ENCODE measurements at places on chromosomes 5 and 9. TPM values are rescaled to one million over a fixed set of nuclear protein-coding genes. Genes with fewer than 3 reads are reported as not detected.

DNA sequence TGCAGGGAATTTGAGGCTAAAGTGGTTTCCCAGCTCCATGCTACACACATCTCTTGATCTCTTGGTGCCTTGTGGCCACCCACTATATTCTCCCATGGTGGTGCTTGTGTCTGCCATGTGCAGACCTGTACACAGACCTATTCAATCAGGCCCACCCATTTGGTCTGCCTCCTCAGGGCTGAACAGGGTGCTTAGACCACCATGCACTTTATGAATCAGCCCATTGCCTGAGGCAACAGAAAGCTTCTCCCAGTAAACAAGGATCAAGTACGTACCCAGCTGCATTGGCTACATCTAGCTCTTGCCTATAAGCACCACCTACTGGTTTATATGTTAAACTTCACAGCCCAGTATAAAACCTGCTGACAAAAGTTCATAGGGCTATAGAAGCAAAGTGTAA lies 664.3 kb upstream of the EDIL3 start:
- H3K4me1 ChIP-seq: no peaks in the 10 kb centered on the region
- H3K36me3 ChIP-seq: no peaks in the 10 kb centered on the region
- H3K4me3 ChIP-seq: no peak overlapping the region
- H3K27ac ChIP-seq: no peak overlapping the region
- H3K27me3 ChIP-seq: no peaks in the 10 kb centered on the region
- peak; percentile 70 for DNase-seq

DNA sequence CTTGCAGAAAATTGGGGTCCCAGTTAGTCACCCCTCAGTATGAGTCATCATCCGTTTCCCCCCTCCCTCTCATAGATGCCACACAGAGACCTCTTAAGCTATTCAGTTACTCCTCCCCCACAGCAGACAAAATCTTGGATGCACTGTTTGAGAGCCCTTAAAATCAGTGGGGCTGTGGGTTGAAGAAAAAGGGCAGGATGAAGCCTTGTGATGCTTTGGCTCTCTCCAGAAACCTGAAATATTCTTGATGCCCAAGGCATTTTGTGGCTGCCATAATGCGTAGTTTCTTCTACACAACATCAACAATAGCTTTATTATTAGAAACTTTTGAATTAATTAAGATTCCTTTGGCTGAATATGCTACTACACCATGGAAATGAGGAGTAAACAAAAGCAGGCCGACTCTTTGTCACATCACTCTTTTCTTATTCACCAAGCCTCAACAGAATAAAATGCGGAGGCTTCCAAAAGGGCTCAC lies 133.8 kb downstream of the MRPS30 start:
- H3K4me3 ChIP-seq: peak overlapping the region; percentile 5
- H3K27me3 ChIP-seq: no peaks in the 10 kb centered on the region
- peaks cover 6% of the 10 kb centered on the region for H3K4me1 ChIP-seq
- no peak overlapping the region for H3K27ac ChIP-seq
- peak; percentile 2 for DNase-seq

DNA sequence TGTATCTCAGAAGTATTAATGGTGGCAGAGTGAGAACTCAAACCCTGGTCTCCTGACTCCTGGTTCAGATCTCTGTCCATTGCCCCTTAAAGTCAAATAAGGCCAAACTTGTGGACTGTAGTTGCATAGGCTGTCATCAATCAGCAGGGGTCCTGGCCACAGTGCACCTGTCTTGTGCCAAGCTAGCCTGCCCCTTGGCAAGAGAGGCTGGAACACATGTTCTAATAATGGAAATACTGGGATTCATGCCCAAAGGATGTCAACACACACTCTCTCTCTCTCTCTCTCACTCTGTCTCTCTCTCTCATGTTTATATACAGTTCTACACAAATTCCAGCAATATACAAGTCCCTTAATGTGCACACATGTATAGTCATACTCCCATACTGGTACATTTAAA lies 44.3 kb downstream of the GLRA1 start:
- no peaks in the 10 kb centered on the region for H3K27me3 ChIP-seq
- no peaks in the 10 kb centered on the region for H3K4me1 ChIP-seq
- H3K36me3 ChIP-seq: no peaks in the 10 kb centered on the region
- no peak for DNase-seq
- H3K4me3 ChIP-seq: no peak overlapping the region
- no peak overlapping the region for H3K27ac ChIP-seq

- no peaks in the 10 kb centered on the region for H3K36me3 ChIP-seq
- no peak overlapping the region for H3K27ac ChIP-seq
- DNase-seq: no peak
- no peaks in the 10 kb centered on the region for H3K27me3 ChIP-seq
- H3K4me1 ChIP-seq: peaks cover 5% of the 10 kb centered on the region
- no peak overlapping the region for H3K4me3 ChIP-seq
Measured at GRCh38 chr9:78682216-78682615, 385.3 kb downstream of the PSAT1 start.

- peaks cover 15% of the 10 kb centered on the region for H3K27me3 ChIP-seq
- no peak for DNase-seq
- H3K4me3 ChIP-seq: no peak overlapping the region
- no peak overlapping the region for H3K27ac ChIP-seq
- no peaks in the 10 kb centered on the region for H3K4me1 ChIP-seq
Measured at GRCh38 chr9:112914524-112914923, 23.8 kb upstream of the SLC46A2 start.

DNA sequence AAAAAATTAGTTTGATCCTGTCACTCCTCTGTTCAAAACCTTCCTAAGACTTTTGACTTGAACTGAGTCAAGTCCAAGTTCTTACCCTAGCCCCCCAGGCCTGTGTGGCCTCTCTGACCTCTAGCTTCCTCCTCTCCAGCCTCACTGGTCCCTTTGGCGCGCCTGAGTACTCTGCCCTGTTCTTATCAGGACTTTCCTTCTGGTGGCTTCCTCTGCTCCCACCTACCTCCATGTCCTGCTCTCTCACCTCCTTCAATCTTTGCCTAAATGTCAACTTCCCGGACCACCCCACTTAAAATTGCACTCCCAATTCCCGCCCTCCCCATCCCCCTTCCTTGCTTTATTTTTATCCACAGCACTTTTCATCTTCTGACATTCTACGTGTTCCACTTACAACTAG lies 526.1 kb upstream of the KLF4 start:
- H3K27me3 ChIP-seq: no peaks in the 10 kb centered on the region

DNA sequence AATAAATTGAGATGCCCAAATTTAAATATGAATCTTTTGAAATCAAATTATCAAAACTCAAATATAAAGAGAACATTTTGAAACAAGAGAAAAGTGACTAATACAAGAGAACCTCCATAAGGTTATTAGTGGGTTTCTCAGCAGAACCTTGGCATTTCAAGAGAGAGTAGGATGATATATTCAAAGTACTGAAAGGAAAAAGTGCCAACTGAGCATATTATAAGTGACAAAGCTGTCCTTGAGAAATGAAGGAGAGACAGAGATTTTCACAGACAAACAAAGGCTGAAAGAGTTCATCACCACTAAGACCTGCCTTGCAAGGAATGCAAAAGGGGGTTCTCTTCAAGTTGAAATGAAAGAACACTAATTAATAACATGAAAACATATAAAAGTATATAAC lies 366.0 kb downstream of the HINT1 start:
- DNase-seq: no peak
- no peak overlapping the region for H3K4me3 ChIP-seq
- H3K36me3 ChIP-seq: no peaks in the 10 kb centered on the region
- H3K27me3 ChIP-seq: no peaks in the 10 kb centered on the region

GRCh38 chr9:21853414-21853813 lies 51.0 kb downstream of the MTAP start:
- H3K27me3 ChIP-seq: no peaks in the 10 kb centered on the region
- no peak overlapping the region for H3K4me3 ChIP-seq
- peaks cover 14% of the 10 kb centered on the region for H3K4me1 ChIP-seq
- H3K36me3 ChIP-seq: peaks cover 40% of the 10 kb centered on the region
- no peak for DNase-seq

- no peak overlapping the region for H3K27ac ChIP-seq
- no peak for DNase-seq
- H3K4me1 ChIP-seq: no peaks in the 10 kb centered on the region
- no peak overlapping the region for H3K4me3 ChIP-seq
Measured at GRCh38 chr9:94482110-94482509, 72.8 kb upstream of the PCAT7 start.

DNA sequence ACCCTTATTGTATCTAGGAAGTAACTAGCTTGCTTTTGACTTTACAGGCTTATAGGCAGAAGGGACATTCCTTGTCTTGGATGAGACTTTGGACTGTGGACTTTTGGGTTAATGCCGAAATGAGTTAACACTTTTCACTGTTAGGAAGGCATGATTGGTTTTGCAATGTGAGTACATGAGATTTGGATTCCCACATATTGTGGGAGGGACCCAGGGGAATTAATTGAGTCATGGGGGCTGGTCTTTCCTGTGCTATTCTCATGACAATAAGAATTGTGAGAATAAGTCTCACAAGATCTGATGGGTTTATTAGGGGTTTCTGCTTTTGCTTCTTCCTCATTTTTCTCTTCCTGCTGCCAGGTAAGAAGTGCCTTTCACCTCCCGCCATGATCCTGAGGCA lies 417.5 kb downstream of the HINT1 start:
- no peaks in the 10 kb centered on the region for H3K36me3 ChIP-seq
- DNase-seq: no peak
- no peaks in the 10 kb centered on the region for H3K27me3 ChIP-seq

- H3K27me3 ChIP-seq: no peaks in the 10 kb centered on the region
- H3K27ac ChIP-seq: no peak overlapping the region
- peaks cover 30% of the 10 kb centered on the region for H3K4me1 ChIP-seq
- no peak for DNase-seq
- no peak overlapping the region for H3K4me3 ChIP-seq
- H3K36me3 ChIP-seq: no peaks in the 10 kb centered on the region
Measured at GRCh38 chr5:137075163-137075970, 423.8 kb downstream of the SPOCK1 start.

DNA sequence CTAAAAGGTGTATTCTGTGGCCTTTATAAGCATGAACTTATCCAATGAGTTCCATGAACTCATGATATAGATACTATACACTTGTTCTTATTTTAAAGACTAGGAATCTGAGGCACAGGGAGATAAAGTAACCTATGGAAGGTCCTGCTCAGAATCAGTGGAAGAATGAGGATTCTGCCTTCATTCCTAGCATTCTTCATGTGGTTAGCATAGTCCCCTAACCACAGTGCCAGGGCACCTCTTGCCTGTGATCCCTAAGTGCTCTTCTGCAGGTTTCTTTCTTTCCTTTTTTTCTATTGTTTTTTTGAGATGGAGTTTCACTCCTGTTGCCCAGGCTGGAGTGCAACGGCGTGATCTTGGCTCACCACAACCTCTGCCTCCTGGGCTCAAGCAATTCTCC lies 174.1 kb downstream of the C9orf152 start:
- no peak overlapping the region for H3K4me3 ChIP-seq
- no peaks in the 10 kb centered on the region for H3K36me3 ChIP-seq

DNA sequence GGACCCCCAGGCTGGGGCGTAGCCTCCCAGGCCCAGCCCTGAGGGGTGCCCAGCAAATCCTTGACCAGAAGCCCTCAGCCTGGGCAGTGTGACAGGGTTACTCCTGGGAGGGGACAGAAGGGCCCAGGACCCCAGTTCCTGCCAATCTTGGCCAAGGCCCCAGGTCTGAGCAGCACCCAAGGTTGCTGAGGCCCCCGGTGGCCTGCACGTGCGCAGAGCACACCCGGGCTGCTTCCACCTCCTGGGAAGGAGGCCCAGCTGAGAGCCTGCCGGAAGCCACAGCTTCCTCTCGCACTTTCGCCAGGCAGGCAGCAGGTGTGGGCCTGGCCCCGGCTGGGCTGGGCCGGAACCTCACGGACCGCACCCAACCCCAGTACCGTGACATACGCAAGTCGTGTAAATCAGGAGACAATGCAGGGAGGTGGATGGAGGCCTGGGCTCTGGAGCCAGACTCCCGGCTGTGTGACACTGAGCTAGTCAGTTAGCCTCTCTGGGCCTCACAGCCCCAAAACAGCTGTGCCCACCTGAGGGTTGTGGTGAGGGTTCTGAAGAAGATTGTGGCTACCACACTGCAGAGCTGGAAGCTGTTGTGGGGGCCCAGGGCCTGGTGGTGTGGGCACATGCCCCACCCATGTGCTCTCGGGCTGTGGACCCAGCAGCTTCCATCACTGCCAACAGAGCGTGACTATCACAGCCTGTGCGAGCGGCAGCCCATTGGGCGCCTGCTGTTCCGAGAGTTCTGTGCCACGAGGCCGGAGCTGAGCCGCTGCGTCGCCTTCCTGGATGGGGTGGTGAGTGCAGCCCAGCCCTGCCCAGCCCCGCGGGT lies 5.1 kb downstream of the GRK6 start:
- H3K36me3 ChIP-seq: peaks cover 4% of the 10 kb centered on the region
- no peaks in the 10 kb centered on the region for H3K27me3 ChIP-seq

DNA sequence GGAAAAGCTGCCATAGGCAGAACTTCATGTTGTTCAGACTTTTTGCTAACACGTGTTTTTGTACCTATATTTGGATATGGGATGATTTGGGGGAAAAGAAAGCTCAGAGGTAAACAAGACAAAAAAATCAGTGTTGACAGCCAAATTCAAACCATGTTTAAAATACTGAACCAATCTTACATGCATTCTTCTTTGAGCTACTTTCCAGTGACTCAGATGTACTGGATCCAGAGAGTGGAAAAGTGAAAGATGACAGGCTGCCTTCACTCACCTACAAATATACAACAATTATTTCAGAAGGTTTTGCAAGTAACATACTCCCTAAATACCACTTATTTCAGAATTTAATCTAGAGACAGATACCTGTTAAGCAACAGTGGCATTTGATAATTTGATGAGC lies 165.7 kb downstream of the MPDZ start:
- DNase-seq: peak; percentile 7
- no peak overlapping the region for H3K27ac ChIP-seq
- peaks cover 18% of the 10 kb centered on the region for H3K36me3 ChIP-seq
- no peaks in the 10 kb centered on the region for H3K27me3 ChIP-seq

- no peak overlapping the region for H3K4me3 ChIP-seq
- H3K4me1 ChIP-seq: peaks cover 4% of the 10 kb centered on the region
- peak; percentile 9 for DNase-seq
- H3K27ac ChIP-seq: no peak overlapping the region
Measured at GRCh38 chr9:89277454-89277853, 33.5 kb upstream of the CKS2 start.

DNA sequence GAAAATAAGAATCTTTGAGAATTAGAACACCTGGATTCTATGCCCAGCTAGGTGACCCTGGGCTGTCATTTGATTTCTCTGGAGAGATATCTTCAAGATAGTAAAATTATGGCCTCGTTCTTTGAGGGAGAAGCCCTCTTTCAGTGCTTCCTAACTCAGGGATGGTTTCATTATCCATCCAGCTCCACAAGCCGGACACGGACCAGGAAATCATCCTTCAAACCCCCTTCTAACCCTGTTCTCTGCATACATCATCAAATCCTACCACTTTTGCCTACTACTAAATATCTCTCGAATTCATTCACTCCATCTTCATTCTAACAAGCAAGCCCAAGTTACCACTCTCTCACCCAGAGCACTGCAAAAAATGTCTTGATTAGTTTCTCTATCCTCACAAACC lies 57.2 kb downstream of the MAPKAP1 start:
- H3K27ac ChIP-seq: peak overlapping the region; percentile 90
- H3K4me1 ChIP-seq: peaks cover 36% of the 10 kb centered on the region
- no peak for DNase-seq
- peak overlapping the region; percentile 31 for H3K4me3 ChIP-seq

- no peaks in the 10 kb centered on the region for H3K36me3 ChIP-seq
- no peak overlapping the region for H3K4me3 ChIP-seq
- H3K27ac ChIP-seq: no peak overlapping the region
- DNase-seq: no peak
Measured at GRCh38 chr5:180212363-180213255, 3.6 kb upstream of the RASGEF1C start.

The DNAJB5 gene
- total RNA-seq: 27.3 TPM

The C9orf153 gene
- not detected for total RNA-seq

The NUDT12 gene
- total RNA-seq: 6.3 TPM

The FAM151B gene
- 2.9 TPM for total RNA-seq

The PCDHA9 gene
- total RNA-seq: 1.1 TPM

The SNCB gene
- 3.4 TPM for total RNA-seq

The OCLN gene
- 15.3 TPM for total RNA-seq

Measured in astrocyte (in vitro differentiated cells and primary cell).